ENCODE measurements at places on chromosomes 2 and 18.

DNA sequence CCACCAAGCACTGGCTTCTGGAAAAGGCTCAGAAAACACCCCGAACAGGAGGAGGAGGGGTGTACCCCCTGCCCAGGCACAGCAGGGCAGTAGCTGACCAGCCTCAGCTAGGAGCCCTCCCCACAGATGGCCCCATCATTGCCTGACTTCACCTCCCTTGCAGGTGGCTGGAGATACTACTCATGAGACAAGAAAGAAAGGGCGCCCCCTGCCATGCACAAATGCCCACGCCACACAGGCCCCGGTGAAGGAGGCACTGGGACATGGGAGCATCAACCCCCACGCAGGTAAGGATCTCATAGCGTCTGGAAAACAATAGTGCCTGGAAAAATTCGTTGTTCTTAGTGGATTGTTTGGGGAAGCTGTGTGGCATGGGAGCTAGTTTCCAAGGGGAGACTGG is 240.6 kb downstream of the TFCP2L1 start:
- no peak for DNase-seq

DNA sequence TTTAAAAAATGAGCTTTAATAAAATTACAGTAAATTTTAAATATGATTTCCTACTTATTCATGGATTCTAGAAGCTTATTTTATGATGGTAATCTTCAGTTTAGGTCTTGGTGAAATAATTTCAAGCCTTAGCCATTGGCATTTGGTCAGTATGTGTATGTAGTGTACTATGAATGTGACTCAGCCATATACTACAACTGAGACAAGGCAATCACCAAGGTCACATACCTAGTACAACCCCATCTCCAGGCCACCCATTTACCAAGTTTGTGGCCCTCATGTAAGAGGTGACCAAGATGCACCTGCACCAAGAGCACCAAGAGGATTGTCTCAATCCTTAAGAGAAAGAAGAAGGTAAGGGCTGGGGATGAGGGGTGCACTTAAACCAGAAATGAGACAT is 54.8 kb upstream of the FRZB start:
- no peak for DNase-seq

DNA sequence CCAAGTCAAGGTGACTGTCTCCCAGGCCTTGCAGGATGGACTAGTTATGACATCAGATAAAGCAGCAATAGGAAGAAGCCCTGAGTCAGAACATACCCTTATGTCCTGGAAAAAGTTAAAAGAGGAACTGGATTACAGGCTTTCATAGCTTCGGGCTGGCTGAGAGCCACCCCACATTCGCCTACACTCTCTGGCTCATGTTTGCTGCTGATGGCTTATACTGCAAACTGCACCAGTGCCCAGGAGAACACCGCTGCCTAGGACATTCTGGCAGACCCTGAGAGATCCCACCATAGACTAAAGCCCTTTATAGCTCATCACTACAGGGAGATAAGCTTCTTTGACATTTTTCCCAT is 20.3 kb downstream of the SLC8A1 start:
- DNase-seq, result no peak

DNA sequence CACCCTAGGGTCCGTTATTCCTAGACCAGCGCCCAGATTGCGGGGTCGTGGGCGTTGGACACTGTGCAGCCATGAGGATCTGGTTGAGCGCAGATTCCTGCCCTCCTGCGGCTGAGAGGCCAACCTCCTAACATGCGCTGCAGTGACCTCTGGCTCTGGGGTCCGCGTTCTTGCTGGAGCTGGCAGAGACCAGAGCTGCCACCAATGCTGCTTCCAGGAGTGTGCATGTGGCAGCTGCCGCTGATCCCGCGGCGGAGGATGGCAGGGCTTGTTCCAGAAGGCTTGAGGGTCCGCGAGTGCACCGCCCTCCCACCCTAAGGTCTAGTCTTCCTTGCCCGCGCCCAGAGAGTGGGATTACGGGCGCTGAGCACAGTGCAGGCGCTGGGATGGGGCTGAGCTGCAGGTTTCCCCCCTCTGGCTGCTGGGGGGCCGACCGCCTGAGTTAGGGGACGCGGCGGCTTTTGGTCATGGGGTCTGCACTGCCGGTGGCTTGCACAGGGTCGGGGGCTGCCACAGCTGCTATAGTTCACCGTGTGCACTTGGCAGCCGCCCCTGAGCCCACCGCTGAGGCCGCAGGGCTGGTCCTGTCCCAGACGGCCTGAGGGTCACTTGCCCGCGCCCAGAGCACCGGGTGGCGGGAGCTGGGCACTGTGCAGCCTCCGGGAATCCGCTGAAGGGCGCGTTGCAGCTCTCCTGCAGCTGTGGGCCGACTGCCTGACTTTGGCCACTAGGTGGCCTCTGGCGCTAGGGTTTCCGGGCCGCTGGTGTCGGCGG is 145.9 kb downstream of the CCDC74A start:
- DNase-seq, result peak; percentile 56

DNA sequence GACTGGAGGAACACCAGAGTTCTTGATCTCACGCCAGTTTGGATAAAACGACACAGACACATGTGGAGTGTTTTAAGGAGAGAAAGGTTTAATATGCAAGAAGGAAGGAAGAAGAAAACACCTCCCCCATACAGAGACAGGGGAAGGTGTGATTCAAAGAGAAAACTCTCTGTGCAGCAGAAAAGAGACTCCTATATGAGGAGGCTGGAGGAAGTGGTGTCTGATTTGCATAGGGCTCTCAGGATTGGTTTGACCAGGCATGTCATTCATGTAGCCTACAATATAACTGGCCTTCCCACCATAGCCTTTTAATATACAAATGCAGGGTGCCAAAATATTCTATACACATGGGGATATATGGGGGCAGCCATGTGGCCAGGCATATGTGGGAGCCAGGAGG is 1386.5 kb downstream of the RPIA start:
- DNase-seq, result no peak

GRCh38 chr2:94870440-94871225 is 597 bp upstream of the TEKT4 start:
- no peak for DNase-seq

Measured in CD4-positive, alpha-beta T cell treated with Interleukin-15 for 1 hour (primary cell).